Dorsolateral prefrontal cortex (tissue), 122 donors: ENCODE measurements at places on chromosomes 16 and 17.

GRCh38 chr17:9052921-9053320 lies 31.6 kb downstream of the NTN1 start:
- DNase-seq = no peak

GRCh38 chr17:27849474-27850185 lies 43.5 kb downstream of the LYRM9 start:
- no peak for DNase-seq

GRCh38 chr17:48554412-48555257 lies 9.7 kb upstream of the HOXB2 start:
- DNase-seq = no peak

GRCh38 chr16:49837688-49838410 lies 18.1 kb downstream of the ZNF423 start:
- DNase-seq = no peak

DNA sequence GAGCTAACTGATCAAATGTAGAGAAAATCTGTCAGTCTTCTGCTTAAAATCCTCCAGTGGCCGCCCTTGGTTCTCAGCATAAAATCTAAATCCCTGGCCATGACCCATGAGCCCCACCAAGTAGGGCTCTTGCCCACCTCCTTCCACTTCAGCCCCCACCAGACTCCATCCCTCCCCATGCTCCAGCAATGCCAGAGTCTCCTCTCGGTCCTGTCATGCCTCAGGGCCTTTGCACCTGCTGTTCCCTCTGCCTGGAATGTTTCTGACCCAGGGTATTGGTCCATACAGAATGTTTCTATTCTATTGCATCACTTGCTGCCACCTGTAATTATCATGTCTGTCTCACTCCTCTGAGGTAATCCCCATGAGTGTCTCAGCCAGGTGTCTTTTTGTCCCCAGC lies 22.4 kb downstream of the FA2H start:
- no peak for DNase-seq

DNA sequence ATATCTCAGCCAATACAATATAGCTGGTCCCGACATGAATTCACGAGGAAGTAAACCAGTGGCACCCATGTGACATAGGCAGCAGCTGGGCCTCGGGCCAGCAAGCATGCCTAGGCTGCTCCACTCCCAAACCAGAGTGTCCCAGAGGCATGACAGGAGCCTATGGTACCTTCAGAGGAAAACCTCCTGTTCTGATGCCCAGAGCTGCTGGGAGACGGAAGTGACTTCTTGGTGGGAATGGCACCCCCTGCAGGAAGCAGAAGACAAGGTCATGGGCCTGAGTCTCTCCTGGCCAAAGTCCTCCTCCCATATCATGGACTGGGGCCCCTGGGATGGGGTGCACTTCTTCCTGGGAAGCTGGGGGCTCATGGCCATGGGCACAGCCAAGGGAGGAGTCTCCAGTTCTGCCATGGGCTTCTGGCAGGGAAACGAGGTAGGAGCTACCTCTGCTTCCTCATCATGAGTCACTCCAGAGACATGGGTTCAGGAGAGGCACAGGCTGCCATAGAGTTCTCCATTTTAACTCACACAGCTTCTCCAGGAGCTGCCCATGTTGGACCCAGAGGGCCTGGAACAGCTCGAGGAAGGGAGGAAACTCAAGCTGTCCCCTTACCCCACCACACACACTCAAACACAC lies 13.4 kb downstream of the FBF1 start:
- DNase-seq = no peak

DNA sequence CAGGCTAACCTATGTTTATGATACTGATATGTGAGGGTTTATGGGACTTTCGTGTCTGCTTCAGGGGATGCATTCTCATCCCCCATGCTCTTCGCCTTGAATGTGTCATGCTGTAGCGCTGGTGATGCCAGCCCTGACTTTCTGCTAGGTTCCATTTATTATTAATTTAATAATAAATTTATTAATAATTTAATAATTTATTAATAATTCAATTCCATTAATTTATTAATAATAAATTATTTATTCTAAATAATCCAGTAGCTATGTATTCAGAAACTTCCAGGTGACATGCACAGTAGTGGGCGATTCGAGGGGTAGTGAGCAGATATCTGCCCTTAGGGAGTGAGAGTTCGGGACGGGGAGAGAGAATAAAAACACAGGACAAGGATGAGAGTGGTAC lies 49.8 kb downstream of the SHISA6 start:
- no peak for DNase-seq
